ENCODE measurements at places on chromosomes 4 and X. TPM values are rescaled to one million over a fixed set of nuclear protein-coding genes. Genes with fewer than 3 reads are reported as not detected.

The FRMPD3 gene
- total RNA-seq, result under 0.01 TPM

The ZNF157 gene
- 0.43 TPM for total RNA-seq

The HGFAC gene
- total RNA-seq, result under 0.01 TPM

The LRCH2 gene
- 4.6 TPM for total RNA-seq

The NKX6-1 gene
- total RNA-seq, result 6.5 TPM

The MMAA gene
- 5.5 TPM for total RNA-seq

The MAGEB1 gene
- not detected for total RNA-seq

The STARD8 gene
- total RNA-seq, result 5.2 TPM

The CCDC158 gene
- 0.16 TPM for total RNA-seq

The FAM120C gene
- total RNA-seq, result 4.6 TPM

The PCDH11X gene
- not detected for total RNA-seq

The DCAF12L2 gene
- under 0.01 TPM for total RNA-seq

The AFP gene
- 2.9 TPM for total RNA-seq

The ZMYM3 gene
- 8.7 TPM for total RNA-seq

The CLDN34 gene
- total RNA-seq, result not detected

The DCLK2 gene
- 4.8 TPM for total RNA-seq

The ZBED1 gene
- total RNA-seq, result 23.5 TPM

The ZCCHC18 gene
- total RNA-seq, result 0.69 TPM

The CXorf49B gene
- not detected for total RNA-seq

The SSX2B gene
- total RNA-seq, result not detected

The INTU gene
- 4.1 TPM for total RNA-seq

The CLGN gene
- total RNA-seq, result 17.3 TPM

The VEGFC gene
- 13.4 TPM for total RNA-seq

The GAGE13 gene
- not detected for total RNA-seq

The ANXA3 gene
- 1.6 TPM for total RNA-seq

The UTP3 gene
- total RNA-seq, result 19.4 TPM

The RIPPLY1 gene
- not detected for total RNA-seq

The TRPC3 gene
- 0.34 TPM for total RNA-seq

The PPBP gene
- total RNA-seq, result not detected

The MED12 gene
- total RNA-seq, result 34.3 TPM

The CFAP47 gene
- under 0.01 TPM for total RNA-seq

The EVC gene
- total RNA-seq, result 42.9 TPM

The ADH1C gene
- 6.1 TPM for total RNA-seq

The F11 gene
- total RNA-seq, result not detected

The TCEAL7 gene
- total RNA-seq, result 74.1 TPM

The TMPRSS11A gene
- total RNA-seq, result not detected

The RENBP gene
- 3.0 TPM for total RNA-seq
